ENCODE measurements at places on chromosomes 2 and 18.

- no peak for DNase-seq
Observed at GRCh38 chr2:17951563-17951962, 73.1 kb downstream of the KCNS3 start.

DNA sequence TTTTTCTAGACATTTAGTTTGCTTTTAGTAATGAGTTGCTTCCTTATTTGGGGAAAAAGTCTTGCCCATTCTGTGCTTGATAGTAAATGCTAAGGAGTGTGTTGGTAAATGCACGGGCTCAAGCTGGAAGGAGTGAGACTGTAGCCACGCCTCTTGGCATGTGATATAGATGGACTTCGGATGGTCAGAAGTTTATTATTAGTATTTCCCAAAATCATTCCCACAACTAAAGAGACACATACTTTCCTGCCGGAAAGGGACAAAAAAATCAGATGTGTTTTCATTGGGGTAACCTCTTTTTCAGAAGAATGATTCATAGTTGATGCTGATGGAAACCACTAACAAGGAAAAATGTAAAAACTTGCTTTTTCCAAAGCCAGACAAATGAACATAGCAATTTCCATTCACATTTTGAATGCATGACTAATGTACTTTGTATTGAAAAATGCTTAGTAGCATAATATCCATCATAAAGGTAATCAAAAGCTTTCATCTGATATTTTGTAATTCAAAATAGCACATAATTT, 133.2 kb downstream of the ZNF532 start:
- DNase-seq = peak; percentile 59

GRCh38 chr2:235498541-235498940, 4.7 kb downstream of the AGAP1 start:
- DNase-seq = no peak

GRCh38 chr2:220499225-220499624, 871.8 kb downstream of the SLC4A3 start:
- peak; percentile 30 for DNase-seq

DNA sequence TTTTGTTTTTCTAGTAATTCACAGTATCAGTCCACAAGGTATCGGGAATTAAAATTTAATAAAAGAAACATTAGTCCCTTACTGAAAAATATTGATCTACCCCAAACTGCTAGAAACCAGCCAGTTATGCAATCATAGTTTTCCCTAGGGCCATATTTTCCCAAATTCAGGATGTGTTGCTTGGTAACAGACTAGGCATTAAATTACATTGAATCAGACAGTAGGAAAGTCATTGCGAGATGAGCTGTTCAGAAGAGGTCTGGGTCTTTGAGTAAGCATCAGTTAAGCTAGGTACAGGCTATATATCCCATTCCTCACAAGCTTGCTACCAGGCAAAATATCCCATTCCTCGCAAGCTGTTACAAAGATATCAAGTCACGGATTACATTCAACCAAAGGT, 123.0 kb upstream of the CCDC150 start:
- DNase-seq = peak; percentile 74

- DNase-seq = no peak
Observed at GRCh38 chr2:143955401-143956065, 564.4 kb downstream of the ZEB2 start.

- DNase-seq = no peak
Observed at GRCh38 chr18:14927701-14928100, 179.7 kb downstream of the ANKRD30B start.

GRCh38 chr2:66982766-66983165, 414.4 kb upstream of the ETAA1 start:
- DNase-seq = no peak

DNA sequence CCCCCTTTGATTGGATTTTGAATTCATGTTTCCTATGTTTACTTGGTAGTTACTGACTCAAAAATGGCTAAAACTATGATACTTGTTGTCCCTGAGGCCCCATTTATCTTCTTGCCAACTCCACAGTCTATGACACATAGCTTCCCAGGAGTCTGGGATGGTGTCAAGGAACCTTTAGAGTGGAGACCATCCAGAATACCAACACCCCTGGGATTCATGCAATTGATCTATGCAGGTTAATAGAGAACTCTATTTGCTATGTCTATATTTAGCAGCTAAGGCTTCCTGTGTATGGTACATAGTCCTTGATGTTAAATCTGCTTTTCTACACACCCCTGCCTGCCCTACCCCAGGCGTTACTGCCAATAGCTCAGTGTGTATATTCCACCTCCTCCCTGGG, 218.5 kb upstream of the HDAC4 start:
- DNase-seq = no peak

GRCh38 chr2:205763708-205764211, 81.5 kb downstream of the NRP2 start:
- DNase-seq = peak; percentile 81

GRCh38 chr2:88753833-88754584, 62.5 kb downstream of the RPIA start:
- DNase-seq = no peak

GRCh38 chr2:188189356-188189755, 102.3 kb upstream of the GULP1 start:
- DNase-seq = no peak

DNA sequence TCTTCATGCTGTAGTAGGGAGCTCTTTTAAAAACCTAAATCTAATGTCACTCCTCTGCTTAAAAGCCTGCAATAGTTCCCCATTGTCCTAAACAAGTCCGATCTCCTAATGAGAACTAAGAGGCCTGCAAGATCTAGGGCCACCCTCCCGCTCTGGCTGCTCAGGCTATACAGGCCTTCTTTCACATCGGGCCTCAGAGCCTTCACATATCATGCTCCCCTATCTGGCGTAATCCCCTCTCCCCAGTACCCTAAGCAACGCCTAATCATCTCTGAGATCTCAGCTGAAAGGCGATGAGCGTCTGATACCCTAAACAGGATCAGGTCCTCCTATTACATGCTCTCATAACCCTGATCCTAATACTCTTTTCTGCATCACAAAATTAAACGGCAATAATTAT, 1.9 kb downstream of the MAP4K3 start:
- peak; percentile 41 for DNase-seq

- no peak for DNase-seq
Observed at GRCh38 chr2:240280621-240281020, 140.2 kb upstream of the OTOS start.

DNA sequence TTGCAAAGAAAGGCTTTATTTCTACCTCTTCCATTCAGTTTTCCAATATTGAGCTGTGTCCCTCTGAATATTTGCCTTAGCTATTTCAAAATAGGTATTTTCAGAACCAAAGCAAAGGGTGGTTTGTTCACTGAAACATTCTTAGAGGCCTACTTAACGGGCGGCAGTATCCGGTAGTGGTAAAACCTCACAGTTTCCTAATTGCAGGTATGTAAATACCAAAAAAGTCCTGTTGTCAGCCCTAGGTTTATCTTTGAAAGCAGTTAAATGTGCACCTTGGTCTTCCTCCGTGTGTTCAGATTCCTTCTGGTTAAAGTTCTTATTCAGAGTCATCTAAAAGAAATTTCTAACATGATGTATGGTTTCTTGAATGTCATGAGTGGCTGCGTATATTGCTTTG, 38.9 kb downstream of the CCNT2 start:
- DNase-seq = no peak

DNA sequence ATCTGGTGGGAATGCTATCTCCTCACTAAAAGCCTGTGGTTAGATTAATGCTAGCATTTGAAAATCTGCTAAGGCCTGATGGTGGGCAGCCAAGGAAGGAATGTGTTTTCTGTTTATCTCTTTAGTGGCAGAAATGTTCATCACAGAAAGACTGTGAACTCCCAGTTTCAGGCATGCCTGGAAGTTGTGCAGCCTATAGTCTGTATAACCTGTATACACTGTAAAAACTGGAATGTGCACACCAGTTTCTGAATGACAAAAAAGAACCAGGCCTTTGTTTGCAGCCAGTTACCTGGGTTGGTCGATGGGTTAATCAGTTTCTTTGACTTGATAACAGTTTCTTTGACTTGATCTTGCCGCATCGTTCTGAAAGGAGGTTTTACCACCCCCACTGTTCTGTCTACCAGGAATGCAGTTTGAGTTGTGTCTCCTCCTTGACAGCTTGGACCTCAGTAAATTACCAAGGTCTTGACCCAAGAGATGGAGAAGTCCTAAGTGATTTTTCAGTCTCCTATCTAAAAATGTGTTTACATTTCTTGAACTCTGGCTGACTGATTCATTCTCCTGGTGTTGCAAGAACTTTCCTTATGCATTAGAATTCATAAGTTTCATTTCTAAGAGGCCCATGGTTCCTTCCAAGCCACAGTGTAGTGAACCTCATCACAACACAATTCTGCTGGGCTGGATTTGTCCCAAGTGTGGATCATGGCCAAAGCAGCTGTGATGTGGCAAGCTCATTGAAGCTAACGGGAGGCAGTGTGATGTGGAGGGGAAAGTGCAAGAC, 62.2 kb downstream of the KIAA2012 start:
- DNase-seq = peak; percentile 92

- no peak for DNase-seq
Observed at GRCh38 chr2:118374974-118375755, 286.9 kb downstream of the INSIG2 start.

GRCh38 chr2:9737053-9737875, 106.0 kb upstream of the TAF1B start:
- no peak for DNase-seq

DNA sequence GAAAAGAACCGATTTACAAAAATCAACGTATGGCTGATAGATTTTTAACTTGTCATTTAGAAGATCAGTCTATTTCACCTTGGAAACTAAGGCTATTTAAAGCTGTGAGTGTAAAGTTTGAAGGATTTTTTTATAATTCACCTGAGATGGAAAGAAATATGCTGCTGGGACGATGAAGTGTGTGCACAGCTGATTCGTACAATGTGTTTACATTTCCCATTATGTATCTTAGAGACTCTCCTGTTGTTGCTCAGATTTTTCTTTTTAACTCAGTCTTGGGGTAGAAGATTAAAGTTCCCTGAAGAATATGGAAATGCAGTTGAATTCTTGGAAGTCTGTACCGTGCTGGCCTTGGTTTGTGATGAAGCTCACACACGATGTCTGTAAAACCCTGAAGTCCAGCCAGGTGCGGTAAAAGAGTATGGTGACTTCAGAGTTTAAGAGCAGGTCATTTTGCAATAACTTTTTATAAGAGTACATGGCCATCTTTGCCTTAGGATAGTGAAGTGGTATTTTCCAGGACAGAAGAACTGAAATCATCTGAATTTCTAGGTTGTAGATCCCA, 250.1 kb downstream of the PRKCE start:
- peak; percentile 85 for DNase-seq

- DNase-seq = no peak
Observed at GRCh38 chr2:159071190-159071915, 102.9 kb downstream of the TANC1 start.

DNA sequence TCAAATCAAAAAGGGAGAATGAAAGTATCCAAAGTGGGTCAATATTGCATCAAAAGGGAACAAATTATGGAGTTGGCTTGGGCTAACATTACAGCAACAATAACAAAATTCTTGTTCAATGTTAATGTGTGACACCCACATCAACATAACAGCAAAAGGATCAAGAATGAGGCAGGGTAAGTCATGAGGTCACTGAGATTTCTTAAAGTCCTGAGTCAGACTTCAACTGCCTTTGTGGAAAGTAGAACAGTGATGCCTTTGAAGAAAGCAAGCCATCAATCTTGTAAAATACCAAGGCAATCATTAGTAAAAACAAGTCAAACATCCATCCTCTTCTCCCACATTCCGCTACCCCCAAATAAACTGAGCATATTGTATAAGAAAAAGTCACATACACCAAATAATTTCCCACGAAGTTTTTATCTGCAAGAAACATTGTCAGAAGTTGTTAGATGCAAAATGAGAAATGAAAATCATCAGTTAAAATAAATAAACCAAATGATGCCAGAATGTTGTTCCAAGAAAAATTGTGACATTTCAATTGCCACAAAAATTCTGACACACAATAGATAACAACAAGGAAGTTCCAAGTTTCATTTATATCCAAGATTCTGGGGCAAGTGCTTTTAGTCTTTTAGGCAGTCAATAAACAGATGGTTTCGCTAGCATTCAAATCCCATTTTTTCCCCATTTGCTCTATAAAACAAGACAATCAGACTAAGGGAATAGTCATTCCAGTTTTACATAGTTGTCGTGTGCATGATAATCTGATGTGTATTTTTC, 216.1 kb upstream of the SETBP1 start:
- DNase-seq = no peak

GRCh38 chr2:127598711-127599110, 47.2 kb upstream of the GPR17 start:
- no peak for DNase-seq

- DNase-seq = no peak
Observed at GRCh38 chr2:157336137-157337010, 10.8 kb upstream of the ERMN start.

DNA sequence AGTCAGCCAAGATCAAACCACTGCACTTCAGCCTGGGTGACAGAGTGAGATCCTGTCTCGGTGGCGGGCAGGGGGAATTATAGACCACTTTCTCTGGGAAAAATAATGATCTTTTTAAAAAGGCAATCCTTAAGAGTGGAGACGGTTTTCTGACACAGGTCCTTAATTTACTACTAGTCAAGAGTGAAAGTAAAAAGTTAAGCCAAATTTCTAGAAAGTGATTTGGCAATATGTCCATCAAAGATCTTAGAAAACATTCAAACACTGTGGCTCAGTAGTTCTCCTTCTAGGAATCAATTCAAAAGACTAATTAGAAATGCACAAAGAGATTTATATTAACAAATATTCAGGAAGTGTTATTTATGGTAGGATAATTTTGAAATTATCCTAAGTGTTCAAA, 148.5 kb upstream of the DNMT3A start:
- no peak for DNase-seq

DNA sequence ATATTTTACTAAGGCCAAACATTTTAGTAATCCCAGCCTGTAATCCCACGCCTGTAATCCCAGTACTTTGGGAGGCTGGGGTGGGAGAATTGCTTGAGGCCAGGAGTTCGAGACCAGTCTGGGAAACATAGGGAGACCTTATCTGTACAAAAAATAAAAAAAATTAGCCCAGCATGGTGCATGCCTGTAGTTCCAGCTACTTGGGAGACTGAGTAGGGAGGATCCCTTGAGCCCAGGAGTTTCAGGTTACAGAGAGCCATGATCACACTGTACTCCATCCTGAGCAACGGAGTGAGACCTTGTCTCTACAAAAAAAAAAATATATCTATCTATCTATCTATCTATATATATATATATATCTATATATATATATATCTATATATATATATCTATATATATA, 19.1 kb downstream of the KLHL23 start:
- no peak for DNase-seq

GRCh38 chr2:55827855-55828254, 95.7 kb downstream of the EFEMP1 start:
- no peak for DNase-seq

DNA sequence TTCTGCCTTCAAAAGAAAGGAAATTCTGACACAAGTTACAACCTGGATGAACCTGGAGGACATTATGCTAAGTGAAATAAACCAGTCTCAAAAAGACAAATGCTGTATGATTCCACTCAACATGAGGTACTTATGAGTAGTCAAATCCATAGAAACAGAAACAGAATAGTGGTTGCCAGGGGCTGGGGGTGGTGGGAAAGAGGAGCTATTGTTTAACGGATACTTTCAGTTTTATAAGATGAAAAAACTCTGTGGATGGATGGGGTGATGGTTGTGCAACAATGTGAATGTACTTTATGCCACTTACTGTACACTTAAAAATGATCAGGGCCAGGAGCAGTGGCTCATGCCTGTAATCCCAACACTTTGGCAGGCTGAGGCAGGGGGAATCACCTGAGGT, 15.4 kb downstream of the SLC35F5 start:
- DNase-seq = no peak
